Memory B cell (primary cell): ENCODE measurements at places on chromosomes 4 and X.

DNA sequence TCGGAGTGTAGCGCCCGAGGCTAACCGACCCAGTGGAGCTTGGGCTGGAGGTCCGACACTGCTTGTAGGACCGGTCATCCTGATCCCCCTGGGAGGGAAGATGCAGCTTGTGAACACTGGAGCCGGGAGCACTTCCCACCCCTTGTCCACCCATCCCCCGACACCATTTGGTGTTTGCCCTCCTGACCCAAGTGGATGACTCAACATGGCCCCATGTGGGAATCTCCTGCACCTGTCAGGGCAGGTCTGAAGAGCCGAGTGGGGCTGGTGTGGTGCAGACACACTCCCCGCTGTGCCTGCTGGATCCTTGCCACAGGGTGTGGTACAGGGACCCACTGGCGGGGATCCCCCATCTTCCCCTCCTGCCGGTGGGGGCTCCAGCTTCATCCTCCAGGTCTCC, 90.0 kb upstream of the AFAP1 start:
- H3K36me3 ChIP-seq, result peaks cover 7% of the 10 kb centered on the region
- peaks cover 3% of the 10 kb centered on the region for H3K4me1 ChIP-seq
- H3K4me3 ChIP-seq, result no peak overlapping the region
- peaks cover 10% of the 10 kb centered on the region for H3K27me3 ChIP-seq
- no peak overlapping the region for H3K27ac ChIP-seq

DNA sequence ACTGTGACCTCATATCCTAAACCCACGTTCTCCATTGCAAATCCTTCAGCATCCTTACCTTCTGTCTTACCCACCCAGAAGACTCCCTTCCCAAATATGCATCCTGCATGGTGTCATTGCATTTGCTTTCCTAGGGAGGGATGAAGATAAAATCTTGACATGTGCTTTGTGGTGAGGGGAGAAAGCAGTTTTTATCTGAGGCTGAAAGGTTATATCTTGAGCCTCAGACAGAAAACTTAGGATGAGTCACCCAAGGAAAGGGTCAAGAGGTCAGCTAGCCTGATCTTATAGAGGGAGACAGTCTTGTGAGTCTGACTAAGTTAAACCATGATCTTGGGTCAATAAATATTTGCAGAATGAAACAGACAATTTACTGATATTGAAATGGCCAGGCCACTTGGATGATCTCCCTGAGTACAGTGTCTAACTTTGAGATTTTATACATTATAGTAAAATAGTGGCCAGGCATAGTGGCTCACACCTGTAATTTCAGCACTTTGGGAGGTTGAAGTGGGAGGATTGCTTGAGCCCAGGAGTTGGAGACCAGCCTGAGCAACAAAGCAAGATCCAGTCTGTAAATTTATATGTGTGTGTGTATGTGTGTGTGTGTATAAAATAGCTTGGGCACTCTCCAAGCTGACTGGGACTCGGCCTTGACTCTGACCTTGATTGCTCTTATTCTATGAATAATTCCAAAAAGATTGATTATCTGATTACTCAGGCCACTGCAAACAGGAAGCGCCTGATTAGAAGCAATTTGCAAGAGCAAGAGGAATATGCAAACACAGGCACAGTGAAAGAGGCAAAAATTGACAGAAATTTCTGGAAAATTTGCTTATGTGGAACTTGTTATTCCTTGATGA, 15.4 kb upstream of the FAM9C start:
- no peaks in the 10 kb centered on the region for H3K27me3 ChIP-seq
- H3K36me3 ChIP-seq, result peaks cover 5% of the 10 kb centered on the region
- H3K4me1 ChIP-seq, result peaks cover 9% of the 10 kb centered on the region
- no peak for DNase-seq
- no peak overlapping the region for H3K27ac ChIP-seq

- no peak overlapping the region for H3K4me3 ChIP-seq
- DNase-seq, result no peak
- H3K27me3 ChIP-seq, result no peaks in the 10 kb centered on the region
- H3K27ac ChIP-seq, result no peak overlapping the region
- H3K36me3 ChIP-seq, result no peaks in the 10 kb centered on the region
- peaks cover 16% of the 10 kb centered on the region for H3K4me1 ChIP-seq
These were observed 30.7 kb downstream of the TSC22D3 start for GRCh38 chrX:107744868-107745267.

DNA sequence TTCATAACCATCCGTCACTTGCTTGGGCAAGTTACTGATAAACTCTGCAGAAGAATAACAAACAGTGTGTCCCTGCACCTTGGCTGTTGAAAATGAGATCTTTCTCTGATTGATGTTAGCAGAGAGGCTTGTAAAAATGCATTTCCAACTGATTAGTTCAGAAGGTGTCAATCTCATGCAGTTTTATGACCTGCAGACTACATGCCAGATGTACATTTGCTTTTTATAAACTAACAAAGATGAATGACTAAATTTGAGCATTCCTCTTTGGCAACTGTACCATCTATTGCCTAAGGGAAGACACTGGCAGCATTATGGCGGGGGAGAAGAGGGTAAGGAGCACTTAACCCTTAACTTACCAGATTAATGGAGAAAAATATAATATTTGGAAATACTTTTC, 192.8 kb downstream of the DCTD start:
- no peaks in the 10 kb centered on the region for H3K4me1 ChIP-seq
- no peak overlapping the region for H3K4me3 ChIP-seq
- H3K27me3 ChIP-seq, result no peaks in the 10 kb centered on the region
- no peaks in the 10 kb centered on the region for H3K36me3 ChIP-seq

- DNase-seq, result no peak
- H3K4me1 ChIP-seq, result peaks cover 22% of the 10 kb centered on the region
- no peak overlapping the region for H3K27ac ChIP-seq
- no peaks in the 10 kb centered on the region for H3K27me3 ChIP-seq
These were observed 33.7 kb downstream of the AMMECR1 start for GRCh38 chrX:110284159-110284558.
